NCI-H1694 treated with DMSO at 0.1 percent for 48 hours (cell line): ENCODE measurements at places on chromosomes 3 and 15.

- DNase-seq, result no peak
Measured at GRCh38 chr3:133937756-133938601, 42.3 kb upstream of the RAB6B start.

- DNase-seq, result no peak
Measured at GRCh38 chr3:73449774-73450173, 175.0 kb downstream of the PDZRN3 start.

GRCh38 chr3:104582092-104582491 lies 784.6 kb upstream of the ALCAM start:
- no peak for DNase-seq

DNA sequence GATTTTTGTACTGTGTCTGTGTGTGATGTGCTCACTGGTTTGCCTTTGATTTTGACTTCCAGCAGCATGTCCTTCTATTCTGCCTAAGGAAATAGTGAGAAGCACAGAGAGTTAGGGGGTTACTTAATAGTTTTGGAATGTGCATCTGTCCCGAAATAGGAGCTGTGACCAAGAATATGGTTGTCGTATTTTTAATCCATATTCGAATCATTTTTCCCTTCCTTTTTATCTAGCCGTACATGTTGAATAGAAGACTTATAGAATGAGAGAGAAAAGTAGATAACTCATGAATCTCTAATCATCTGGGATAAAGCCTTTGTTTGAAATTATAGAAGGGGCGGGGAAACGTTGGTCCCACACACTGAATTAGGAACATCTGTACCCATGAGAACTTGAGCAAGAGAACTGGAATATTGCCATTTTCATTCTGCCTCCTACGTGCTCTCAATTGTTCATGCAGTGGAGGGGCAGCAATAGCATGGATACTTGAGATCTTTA lies 23.6 kb downstream of the CRTC3 start:
- no peak for DNase-seq

- DNase-seq, result no peak
Measured at GRCh38 chr15:64045101-64045435, 1.2 kb downstream of the DAPK2 start.

DNA sequence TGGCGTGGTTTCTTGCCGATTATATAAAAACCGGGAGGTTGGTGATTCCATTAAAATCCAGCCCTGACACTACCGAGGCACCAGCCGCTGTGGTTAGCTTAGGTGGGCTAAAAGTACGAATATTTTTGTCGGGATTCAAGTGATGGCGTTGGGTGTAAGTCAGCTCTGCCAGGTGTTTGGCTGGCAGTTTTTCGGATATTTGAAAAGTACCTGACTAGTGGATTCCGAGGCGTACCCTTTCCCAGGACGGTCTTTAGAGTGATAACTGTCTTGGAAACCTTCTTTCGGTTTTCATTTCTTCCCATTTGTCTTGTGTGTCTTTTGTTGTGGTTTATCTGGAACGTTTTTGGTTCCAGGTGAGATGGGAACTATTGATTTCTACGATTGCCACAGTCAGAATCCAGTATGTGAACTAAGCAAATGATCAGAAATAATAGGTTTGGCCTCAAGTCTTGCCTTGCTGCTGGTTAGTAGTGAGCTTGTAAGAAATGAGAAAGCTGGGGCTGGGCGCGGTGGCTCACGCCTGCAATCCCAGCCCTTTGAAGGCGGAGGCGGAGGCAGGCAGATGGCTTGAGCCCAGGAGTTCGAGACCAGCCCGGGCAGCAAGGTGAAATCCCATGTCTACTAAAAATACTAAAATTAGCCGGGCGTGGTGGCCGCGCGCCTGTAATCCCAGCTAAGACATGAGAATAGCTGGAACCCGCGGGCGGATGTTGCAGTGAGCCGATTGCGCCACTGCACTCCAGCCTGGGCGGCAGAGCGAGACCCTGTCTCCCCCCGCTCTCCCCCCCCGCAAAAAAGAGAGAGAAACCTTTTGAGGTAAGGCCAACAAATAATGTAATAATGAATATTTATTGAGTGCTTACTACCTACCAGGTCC lies 1.4 kb downstream of the FYTTD1 start:
- DNase-seq, result no peak

DNA sequence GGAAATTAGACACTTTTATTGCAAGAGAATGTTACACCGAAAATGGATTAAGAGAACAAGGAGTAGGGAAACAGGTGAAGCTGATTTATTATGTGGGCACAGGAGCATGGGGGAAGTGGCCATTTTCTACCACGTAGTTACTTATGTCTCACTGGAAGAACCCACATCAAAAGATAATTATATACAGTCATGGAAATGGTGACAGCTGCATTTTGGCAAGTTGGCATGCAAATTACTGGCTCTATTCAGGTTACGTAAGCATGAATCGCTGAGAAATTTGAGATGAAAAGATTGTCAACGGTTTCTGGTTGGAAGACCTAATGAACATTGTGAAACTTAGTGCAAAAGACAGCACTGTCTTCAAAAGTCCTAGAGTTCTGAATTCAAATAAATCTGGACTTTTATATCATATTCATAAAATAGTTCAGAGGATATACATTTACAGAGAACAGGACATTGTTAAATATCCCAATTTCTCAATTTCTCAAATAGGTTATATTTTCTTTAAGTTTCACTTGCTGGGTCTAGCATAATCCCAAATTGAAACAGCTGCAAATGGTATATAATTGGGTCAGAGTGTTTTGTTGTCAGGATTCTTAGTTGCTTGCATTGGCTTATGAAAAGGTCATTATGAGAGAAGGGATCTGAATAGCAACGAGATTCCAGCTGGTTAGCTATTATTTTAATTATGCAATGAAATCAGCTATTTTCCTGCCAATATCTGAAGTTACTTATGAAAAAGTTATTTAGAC lies 567.8 kb downstream of the ZPLD1 start:
- DNase-seq, result no peak

- peak; percentile 59 for DNase-seq
Measured at GRCh38 chr3:117059067-117059955, 349.7 kb downstream of the TUSC7 start.

GRCh38 chr3:72345980-72346379 lies 502.3 kb downstream of the SHQ1 start:
- DNase-seq, result no peak

DNA sequence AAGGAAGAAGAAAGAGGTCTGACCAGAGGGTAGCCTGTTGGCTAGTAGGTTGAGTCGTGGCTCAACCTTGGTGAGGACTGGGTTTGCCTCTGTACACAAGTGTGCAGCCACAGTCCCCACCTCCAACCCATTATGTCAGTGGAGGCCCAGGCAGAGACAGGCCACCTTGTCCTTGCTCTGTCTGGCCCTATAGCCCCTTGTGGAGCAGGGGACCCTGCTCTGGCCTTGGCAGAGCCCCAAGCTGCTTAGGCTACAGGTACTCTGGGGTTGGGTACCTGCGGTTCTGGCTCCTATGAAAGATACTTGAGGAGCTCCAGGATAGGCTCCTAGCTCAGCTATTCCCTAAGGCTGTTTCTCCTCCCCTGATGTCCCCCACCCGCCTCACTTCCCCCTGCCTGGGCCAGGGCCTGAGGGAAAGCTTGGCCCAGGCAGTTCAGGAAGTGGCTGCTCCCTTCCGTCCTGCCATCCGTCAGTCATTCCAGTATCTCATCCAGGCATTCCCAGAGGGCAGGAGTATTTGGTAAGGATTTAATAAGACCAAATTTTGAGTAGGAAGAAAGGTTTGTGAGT lies 44.0 kb downstream of the FGD5 start:
- no peak for DNase-seq

DNA sequence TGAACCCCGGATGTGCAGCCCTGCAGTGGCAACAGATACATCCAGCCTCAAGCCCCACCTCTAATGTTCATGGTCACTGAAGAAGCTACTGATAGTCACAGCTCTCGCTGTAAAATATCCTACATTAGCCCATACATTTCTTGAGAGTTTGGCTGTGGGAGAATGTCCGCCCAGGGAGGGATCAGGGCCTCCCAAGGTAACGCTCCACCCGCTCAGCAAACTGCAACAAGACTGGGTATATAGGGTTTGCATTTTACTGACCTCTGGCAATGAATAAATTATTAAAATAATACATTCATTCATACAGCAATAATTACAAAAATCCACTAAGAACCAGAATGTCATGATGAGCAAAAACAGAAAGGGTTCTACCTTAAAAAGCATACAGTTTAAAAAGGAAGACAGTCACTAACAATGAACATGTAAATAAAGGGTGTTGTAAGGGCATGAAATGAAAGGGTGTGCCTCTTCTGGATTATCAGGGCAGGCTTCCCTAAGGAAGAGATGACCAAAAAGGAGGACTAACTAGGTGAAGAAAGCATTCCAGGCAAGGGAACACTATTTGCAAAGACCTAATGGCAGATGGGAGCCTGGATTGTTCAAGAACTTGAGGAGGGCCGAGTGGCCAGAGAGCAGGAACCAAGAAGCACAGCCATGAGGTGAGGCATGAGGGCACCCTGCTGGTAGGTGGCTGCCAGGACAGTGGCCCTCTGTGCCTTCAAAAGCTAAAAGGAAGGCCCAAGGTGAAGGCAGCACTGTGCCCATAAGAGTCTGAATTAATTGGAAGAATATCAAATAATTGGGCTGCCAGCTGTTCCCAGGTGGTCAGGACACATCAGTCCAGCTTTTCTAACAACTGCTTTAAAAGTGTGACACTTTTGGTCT lies 28.1 kb upstream of the CTDSPL start:
- DNase-seq, result no peak

DNA sequence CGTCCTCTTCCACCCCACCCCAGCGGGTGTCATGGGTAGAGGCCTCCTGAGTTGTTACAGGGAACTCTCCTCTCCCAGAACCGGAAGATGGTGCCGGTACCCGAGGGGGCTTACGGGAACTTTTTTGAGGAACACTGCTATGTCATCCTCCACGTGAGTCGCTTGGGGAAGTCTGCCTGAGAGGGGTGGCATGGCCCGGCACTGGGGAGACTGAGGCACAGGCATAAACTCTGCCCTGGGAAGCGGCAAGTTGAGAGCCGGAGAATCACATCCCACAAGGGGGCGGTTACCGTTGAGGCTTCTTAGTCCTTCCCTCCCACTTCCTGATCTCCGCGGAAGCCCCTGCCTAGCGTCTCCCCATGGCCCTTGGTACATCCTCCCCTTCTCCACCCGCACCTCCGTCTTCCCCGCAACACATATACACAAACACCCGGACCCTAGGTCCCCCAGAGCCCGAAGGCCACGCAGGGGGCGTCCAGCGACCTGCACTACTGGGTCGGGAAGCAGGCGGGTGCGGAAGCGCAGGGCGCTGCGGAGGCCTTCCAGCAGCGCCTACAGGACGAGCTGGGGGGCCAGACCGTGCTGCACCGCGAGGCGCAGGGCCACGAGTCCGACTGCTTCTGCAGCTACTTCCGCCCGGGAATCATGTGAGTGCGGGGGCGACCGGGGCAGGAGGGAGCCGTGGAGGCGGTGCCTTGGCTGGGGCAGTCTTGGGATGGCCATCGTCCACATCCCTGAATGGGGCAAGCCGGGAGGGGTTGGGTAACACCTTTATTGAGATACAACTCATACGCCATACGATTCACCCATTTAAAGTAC lies 3.4 kb downstream of the VILL start:
- DNase-seq, result no peak

GRCh38 chr15:38828031-38828532 lies 263.5 kb upstream of the RASGRP1 start:
- no peak for DNase-seq

GRCh38 chr15:53872410-53872809 lies 105.8 kb upstream of the UNC13C start:
- no peak for DNase-seq

- DNase-seq, result peak; percentile 83
Measured at GRCh38 chr3:184284696-184285095, 8.9 kb downstream of the ECE2 start.

GRCh38 chr3:15514663-15515340 lies 6.7 kb downstream of the COLQ start:
- DNase-seq, result no peak

DNA sequence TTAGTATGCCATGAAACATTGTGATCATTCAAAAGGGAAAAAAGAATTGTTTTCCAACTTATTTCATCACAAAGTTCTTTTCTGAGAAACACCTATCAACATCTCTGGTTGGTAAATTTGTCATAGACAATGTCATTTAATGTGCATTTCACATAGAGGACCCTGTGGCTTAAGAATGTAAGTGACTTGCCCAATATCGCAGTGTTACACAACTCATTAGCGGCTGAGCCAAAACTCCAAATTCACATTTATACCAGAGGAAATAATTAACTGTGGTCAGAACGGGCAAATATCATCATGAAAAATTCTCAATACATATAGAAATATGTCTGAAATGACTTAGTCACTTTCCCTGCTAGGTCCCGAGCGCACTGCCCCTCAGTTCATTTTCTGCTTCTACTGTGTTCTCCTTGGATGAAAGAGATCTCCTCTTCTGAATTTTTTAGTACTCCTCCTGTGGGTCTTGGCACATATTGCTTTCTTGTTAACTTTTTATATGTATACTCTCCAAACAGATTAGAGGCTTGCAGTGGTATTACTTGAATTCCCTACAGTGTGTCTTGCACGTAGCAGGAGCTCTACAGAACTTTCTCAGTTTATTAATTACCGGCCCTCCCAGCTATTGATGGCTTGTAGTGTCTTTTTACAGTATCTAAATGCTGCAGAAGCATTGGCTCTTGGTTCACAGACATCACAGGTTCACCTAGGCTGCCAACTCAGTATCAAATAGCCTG lies 33.1 kb downstream of the PTX3 start:
- no peak for DNase-seq

GRCh38 chr3:63875510-63875909 lies 11.8 kb downstream of the ATXN7 start:
- DNase-seq, result no peak
